Erythroblast (primary cell): ENCODE measurements at places on chromosomes 3 and 15.

GRCh38 chr3:128285967-128286321, 132.7 kb downstream of the EEFSEC start:
- no peak for DNase-seq

GRCh38 chr3:67940210-67940952, 286.0 kb upstream of the SUCLG2 start:
- DNase-seq, result no peak

DNA sequence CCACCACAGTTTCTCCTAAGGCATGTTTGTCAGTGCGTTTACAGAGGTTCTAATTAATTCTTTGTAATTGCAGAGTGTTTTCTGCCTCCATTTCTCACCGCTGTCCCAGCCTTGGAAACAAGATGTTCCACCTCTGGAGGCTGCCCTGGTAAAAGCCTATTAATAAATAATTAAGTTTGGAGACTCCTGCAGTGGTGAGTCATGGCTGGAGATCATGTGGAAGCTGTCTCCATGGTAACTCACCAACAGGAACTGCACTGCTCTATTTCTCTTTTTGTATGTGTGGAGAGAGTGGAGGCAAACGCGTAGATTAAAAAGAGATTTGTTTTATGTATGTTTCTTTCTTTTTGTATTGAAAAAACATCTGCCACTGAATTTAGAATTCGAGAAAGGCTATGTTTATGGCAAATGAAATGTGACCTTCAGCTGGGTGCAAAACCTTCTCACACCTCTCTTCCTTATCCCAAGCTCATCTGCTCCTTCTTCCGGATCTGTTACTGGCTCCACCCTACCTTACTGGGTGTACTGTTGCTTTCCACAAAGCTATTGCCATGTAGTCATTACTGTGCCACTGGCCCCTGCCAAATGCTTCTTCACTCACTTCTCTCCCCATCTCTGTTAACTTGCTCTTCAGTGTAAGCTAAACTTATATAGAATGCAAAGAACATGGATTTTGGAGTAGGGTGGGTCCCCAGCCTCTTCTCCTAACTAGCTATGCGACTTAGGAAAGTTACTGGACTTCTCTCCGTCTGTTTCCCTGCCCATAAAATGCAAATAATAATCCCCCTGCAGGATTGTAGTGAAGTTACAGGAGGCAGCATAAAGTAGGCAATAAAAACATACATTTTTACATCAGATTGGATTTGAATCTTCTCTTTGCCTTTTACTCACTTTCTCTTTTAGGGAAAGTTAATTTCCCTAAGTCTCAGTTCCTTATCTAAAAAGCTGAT, 778.5 kb downstream of the NTRK3 start:
- no peak for DNase-seq

- no peak for DNase-seq
Measured at GRCh38 chr3:10845839-10846656, 30.0 kb downstream of the SLC6A11 start.

DNA sequence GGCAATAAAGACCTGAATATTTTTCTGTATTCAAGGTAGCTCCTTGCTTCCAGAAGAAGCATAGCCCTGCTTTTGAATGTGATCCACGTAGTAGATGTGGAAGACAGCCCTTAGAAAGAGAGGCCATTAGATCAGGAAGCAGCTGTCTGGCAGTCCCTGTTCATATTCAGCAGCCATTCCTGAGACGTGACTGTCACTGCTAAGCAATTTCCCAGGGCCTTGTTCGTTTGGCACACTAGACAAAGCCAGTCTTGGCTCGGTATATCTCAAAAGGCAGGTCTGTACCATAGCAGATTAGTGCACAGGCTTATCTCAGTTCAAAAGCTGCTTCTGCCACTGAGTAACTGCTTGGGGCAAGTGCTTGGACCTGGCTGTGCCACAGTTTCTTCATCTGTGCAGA, 287.8 kb upstream of the MCTP2 start:
- peak; percentile 63 for DNase-seq

DNA sequence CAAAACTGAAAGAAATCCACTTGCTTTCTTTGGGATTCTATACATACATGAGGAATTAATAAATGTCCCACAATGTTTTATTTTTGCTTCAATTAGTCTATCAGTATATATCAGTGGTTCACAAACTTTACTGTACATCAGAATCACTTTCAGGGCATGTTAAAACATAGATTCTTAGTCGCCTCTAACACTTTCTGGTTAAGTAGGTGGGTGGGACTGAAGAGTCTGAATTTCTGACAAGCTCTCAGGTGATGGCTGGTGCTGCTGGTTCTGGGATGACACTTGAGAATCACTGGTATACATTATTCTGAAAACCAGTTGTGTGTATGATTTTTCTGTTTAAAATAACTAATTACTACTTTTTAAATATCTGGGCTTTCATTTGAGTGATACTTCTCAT, 393.3 kb downstream of the TBC1D5 start:
- no peak for DNase-seq

GRCh38 chr15:96416218-96416933, 85.9 kb downstream of the NR2F2 start:
- no peak for DNase-seq

GRCh38 chr3:50364573-50365079, 5.3 kb upstream of the TMEM115 start:
- DNase-seq, result peak; percentile 67

DNA sequence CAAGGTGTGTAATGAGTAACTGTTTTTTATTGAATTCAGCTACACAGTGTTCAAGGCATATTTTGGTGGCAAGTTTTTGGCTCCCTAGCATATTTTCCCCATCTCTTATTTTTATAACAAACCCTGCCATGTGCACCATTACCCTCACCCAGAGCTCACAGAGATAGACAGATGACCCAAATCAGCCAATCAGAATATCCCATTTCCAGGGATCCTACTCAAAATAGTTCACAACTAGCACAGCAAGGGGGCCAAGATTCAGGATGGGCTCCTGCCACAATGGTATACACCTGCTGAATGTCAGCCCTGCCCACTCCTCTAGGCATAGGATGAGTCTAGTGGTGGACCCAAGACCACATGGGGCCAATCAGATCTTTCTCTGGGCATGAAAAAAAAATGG, 78.8 kb upstream of the SETMAR start:
- DNase-seq, result peak; percentile 40

DNA sequence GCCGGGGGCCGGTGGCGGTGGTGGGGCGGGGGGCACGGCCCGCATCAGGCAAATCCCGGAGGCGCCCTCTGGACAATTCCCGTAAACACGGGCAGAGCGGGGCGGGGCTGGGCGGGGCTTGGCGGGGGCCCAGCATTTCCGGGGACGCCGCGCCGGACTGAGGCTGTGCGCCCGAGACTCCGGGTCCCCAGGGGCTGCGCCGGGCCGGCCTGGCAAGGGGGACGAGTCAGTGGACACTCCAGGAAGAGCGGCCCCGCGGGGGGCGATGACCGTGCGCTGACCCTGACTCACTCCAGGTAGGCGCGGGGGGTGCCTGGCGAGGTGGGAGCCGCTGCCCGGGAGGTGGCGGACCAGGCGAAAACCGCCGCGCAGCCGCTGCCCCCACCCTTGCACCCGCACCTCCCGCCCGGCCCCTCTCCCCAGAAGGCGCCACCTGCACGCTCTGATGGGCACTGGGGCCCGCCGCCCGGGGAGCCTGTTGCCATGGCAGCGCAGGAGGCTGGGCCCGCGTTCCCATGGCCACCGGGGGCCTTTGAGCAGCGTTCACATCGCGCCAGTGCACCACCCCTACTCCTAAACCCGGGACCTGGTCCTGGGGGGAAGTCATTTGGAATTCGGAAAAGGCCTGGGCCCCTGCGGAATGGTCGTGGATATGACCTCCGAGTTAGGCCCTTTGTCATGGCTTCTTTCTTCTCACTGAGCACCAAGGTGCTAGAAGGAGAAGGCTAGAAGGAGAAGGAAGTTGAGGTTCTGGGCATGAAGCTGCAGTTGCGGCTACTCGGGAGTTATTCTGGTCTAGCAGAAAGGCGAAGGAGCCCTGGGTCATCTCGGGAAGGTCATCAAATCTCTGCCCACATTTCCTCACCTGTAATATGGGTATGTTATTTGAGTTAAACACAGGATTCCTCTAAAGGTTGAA, 16.1 kb upstream of the SEMA4B start:
- peak; percentile 78 for DNase-seq

- DNase-seq, result peak; percentile 57
Measured at GRCh38 chr15:65101411-65101890, 13.5 kb downstream of the UBAP1L start.

GRCh38 chr3:181103605-181104004, 114.1 kb upstream of the DNAJC19 start:
- peak; percentile 51 for DNase-seq

- peak; percentile 75 for DNase-seq
Measured at GRCh38 chr15:99732751-99733267, 428 bp downstream of the LYSMD4 start.

DNA sequence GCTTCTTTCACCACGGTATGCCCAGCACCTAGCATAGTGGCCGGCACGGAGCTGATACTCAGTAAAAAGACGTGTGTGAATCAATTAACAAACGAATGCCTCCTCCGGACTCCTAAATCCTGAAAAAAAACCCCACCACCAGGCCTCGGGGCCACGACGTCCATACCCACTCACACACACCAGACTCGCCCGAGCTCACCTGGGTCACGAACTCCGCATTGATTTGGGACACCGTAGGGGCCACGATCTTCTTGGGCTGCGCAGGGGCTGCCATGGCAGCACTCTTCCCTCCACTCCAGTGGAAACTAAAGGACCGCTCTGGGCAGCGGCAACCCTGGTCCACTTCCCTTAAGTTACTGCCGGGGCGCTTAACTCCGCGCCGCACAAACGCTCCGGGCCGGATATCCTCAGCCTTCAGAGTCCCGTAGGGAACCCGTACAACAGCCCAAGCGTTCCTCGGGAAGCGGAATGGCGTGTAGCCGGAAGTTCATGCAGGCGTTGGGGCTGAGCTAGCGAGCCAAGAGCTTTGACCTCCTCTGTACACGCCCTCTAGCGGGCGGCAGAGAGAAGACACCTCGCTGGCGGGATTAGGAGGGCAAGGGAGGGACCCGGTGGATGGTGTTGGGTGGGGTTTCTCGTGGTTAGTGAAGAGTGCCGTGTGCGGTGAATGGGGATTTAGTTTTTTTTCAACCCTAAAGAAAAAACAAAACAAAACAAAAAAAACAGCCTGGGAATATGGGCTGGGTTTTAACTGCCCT, at the start of gene AQR:
Gene AQR, minus strand, starts transcription at position 403 of the 758 bp plus-strand sequence. Its CDS starts 129 bp downstream, at position 274.
- peak; percentile 94 for DNase-seq

- DNase-seq, result no peak
Measured at GRCh38 chr3:153356908-153357307, 194.9 kb downstream of the RAP2B start.

GRCh38 chr15:100542290-100542689, 13.5 kb upstream of the CERS3 start:
- DNase-seq, result no peak

DNA sequence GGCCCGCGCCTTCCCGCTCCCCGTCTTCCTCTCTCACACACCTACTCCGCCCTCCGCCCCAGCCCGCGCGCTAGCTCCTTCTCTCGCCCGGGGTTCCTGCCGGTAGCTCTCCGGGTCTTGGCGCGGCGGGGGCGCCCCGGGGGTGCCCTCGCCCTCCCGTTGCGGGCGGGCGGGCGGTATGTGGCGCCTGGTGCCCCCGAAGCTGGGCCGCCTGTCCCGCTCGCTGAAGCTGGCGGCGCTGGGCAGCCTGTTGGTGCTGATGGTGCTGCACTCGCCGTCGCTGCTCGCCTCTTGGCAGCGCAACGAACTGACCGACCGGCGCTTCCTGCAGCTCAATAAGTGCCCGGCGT, 507 bp downstream of the DIPK2A start:
- no peak for DNase-seq

DNA sequence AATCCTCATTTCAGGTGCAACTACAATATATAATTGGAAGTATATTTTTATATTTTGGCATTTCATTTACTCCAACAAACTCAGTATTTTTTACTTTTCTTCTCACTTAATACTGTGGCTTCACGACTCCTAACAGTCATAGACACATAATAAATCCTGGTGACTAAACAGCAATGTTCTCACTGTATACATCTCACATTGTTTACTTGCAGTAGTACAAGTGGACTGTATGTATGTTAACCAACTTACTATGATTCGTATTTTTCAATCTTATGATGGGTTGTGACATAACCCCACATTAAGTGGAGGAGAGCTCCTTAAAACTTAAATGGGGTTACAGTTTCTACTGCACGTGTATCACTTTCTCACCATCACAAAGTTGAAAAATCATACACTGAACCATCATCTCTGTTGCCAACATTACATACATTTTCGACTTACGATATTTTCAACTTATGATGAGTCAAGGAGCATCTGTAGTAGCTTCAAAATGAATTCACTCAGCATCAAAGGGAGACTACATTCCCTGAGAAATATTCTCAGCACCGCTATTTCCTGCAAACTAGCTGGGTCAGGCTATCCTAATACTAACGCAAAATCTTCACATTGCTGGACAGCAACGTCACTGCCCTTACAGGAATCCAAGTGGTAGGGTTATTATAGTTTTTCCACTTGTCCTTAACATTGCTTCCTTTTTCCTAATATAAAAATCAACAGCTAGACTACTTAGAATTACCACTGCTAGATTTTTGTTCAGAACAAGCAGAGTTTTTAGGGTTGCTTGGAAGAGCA, 7.3 kb downstream of the ADAM10 start:
- no peak for DNase-seq

DNA sequence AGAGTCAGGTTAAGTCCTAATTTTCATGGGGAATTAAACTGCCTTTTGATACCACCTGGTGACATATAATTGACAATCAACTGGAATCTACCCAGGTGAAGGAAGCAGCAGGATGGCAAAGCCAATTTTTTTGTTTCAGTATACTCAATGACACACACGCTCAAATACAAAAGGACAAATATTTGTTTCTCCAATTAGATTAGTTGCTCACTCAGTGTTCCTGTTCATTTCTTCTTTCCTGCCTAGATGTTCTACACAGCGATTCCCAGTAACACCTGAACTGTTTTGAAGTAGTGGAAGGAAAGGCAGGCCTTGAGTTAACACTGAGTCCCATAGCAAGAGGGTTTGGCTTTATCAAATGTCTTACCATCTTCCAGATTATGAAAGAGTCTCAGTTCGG, 157.5 kb downstream of the PDZRN3 start:
- DNase-seq, result no peak

- no peak for DNase-seq
Measured at GRCh38 chr3:4850928-4851265, 128.3 kb upstream of the BHLHE40 start.

DNA sequence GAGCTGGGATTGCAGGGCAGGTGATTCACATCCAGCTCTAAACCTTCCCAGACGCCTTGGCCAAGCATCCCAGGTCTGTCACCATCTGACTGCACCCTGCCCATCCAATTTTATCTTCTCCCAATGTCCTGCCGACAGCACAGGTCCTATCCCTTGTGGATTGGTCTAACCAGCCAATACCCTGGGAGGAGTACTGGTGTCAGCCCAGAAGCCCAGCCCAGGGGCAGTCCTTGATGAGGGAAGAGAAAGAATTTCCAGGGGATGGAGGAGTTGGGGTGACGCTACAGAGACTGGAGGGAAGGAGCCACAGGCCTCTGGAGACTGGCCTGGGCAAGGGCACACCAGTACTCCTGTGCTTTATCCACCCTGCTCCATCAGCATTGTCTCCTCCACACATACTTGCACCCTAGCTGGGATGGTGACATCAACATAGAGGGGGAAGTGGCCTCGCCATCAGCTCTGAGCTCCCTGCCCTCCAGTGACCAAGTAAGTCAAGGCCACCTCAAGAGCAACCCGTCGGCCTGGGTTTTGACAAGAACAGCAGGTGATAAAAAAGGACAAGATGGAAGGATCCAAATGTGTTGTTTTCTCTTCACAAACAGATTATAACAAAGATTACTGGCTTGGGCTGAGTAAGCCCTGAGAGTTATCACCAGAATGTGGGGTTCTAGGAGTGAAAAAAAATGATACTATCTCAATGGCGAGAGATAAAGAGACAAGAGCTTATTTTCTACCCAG, 114.6 kb downstream of the AQP9 start:
- no peak for DNase-seq

GRCh38 chr3:134600206-134600605, 50.6 kb downstream of the KY start:
- no peak for DNase-seq
